Mammary epithelial cell (primary cell): ENCODE measurements at places on chromosomes 5 and 9.
A peak's percentile ranks its signal among the peaks of the same experiment; 100 is the strongest.

DNA sequence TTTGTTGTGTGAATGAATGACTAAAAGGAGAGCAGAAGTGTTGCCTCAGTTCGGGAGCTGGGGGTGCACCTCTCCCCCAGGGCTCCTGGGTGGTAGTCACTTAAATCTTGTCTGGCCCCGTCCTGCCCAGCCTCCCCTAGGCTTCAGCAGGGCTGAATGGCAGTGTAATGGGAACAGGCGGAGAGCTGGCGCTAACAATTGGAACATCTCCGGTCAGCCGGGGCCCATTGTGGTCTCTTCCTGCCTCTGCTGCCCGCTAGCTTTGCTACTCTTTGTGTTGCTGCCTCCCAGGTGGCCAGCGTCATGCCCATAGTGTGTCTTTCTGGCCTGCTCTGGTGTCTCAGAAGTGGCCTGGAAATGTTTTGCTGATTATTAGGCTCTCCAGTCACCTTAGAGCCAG, 62.3 kb downstream of the RGS3 start:
- no peak for DNase-seq

- no peak for DNase-seq
Observed at GRCh38 chr9:113310538-113310937, 7.4 kb upstream of the RNF183 start.

GRCh38 chr5:146633323-146633764, 117.4 kb upstream of the GPR151 start:
- no peak for DNase-seq

DNA sequence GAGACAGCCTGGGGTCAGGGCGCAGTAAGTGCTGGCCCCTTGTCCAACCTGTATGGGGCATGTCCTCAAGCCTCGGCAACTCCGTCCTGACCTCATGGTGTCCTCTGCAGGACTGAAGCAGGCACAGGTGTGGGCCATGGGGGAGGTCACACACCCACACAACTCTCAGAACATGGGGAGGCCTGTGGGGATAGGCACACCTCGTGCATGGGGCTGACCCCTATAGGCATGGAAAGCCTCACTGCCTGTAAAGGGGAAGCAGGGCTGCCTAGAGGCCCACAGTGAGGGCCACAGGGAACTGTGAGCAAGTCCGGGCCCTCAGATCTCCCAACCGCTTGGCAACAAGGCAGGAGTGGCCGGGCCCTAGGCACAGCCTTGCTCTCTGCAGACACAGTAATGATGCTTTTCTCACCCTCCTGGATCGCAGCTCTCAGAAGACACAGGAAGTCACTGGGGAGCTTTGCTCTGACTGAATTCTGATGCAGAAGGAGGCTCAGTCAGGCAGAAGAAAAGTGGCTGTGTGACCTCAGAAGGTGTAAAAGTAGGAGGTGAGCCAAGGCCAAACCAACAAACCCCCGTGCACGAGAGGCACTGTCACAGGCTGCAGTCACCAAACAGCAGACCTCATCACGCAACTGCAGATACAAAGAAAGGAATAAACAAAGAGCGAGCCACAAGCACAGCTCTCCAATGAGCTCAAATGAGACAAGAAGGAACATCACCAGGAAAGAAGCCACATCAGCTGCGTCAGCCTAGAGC, 5.4 kb downstream of the IPPK start:
- DNase-seq, result no peak

DNA sequence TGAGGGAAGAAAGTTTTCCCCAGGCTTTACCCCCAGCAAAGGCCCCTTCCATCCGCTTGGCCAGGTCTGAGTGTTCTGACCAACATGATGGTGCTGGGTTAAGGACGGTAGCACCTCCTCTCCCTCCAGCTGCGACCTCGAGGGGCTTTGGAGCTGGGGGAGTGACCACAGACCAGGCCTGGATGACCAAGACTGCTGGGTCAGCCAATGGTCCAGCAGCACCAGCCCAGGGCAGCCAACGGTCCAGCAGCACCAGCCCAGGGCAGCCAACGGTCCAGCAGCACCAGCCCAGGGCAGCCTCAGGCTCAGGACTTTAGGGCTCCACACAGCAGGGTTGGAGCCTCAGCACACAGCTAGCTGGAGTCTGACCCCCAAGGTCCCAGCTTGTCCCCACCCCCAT, 57.2 kb upstream of the CNOT6 start:
- DNase-seq, result no peak

DNA sequence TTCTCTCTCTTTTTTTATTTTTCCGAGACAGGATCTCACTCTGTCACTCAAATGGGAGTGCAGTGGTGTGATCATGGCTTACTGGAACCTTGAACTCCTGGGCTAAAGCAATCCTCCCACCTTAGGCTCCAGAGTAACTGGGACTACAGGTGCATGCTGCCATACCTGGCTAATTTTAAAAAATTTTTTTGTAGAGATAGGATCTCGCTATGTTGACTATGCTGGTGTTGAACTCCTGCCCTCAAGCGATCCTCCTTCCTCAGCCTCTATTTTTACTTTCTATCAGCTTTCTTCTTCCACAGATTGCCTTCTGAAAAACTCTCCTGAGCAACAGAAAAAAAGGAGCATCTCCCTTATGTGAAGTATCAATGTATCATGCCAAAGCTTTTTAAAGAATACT, 14.1 kb upstream of the ERBIN start:
- DNase-seq, result no peak

GRCh38 chr5:113427871-113428574, 6.8 kb downstream of the TSSK1B start:
- peak; percentile 93 for DNase-seq

- no peak for DNase-seq
Observed at GRCh38 chr5:13956471-13956870, 12.0 kb upstream of the DNAH5 start.

DNA sequence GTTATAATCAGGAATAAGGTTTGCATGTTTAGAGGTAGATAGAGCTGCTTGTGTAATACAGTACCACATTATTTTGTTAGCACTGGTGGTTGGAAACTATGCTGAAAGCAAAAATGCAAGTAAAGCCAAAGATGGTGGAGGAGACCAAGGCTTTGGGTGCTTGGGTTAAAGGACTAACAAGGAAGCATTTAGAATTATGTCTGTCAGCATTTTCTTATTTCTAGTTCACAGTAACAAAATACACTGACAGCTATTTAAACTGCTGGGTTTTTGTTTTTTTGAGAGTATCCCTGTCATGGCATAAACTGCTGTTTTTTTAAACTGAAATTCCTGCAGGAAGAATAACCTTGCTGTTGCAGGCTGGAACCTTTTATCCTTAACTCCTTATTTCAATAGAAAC, 6.5 kb downstream of the HMGXB3 start:
- DNase-seq, result no peak

GRCh38 chr5:77224672-77225355, 14.3 kb downstream of the PDE8B start:
- peak; percentile 2 for DNase-seq

DNA sequence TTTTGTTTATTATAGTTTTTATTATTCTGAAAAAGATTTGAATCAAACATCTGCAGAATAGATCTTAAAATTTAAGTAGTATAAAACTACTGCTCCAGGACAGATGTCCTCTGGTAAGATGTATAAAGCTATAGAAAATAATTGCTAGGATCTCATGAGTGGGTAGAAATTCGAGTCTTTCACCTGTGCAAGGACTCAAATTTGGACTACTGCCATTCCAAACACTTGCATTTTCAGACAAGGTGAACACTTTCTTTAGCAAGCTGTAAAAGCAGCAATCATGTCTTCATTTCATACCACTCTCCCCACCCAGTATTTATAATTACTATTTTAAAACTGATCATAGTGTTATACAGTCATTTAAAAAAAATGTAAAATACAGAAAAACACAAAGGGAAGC, 20.7 kb downstream of the SKP2 start:
- no peak for DNase-seq

DNA sequence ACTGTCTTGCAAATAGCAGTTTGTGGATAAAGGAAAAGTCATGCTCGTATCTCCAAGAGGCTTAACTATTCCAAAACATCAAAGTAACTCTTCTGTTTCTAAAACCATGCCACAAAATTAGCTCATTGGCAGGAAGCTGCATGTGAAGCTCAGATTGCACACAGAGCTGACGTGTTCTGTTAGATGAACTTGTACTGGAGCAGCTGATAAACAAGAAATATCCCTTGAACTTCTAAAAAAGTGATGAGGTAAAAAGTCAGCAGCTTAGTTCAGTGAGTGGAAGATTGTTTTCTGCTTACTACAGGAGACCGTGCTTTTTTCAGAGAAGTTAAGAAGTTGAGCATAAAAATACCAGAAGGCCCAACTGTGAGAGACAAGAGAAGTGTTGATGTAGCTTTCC, 113.2 kb downstream of the SLC12A2 start:
- no peak for DNase-seq

- no peak for DNase-seq
Observed at GRCh38 chr9:109150925-109151545, 16.0 kb downstream of the FRRS1L start.

DNA sequence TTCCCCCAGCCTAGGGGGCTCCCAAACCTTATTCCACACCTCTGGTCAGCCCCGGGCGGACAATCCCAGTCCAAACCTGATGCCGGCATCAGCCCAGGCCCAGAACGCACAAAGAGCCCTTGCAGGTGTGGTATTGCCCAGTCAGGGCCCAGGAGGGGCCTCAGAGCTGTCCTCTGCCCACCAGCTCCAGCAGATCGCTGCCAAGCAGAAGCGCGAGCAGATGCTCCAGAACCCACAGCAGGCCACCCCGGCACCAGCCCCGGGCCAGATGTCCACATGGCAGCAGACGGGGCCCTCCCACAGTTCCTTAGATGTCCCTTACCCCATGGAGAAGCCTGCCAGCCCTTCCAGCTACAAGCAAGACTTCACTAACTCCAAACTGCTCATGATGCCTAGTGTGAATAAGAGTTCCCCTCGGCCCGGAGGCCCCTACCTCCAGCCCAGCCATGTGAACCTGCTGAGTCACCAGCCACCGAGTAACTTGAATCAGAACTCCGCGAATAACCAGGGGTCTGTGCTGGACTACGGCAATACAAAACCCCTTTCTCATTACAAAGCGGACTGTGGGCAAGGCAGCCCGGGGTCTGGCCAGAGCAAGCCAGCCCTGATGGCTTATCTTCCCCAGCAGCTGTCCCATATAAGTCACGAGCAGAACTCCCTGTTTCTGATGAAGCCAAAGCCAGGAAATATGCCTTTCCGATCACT, 27.6 kb upstream of the LTC4S start:
- no peak for DNase-seq

DNA sequence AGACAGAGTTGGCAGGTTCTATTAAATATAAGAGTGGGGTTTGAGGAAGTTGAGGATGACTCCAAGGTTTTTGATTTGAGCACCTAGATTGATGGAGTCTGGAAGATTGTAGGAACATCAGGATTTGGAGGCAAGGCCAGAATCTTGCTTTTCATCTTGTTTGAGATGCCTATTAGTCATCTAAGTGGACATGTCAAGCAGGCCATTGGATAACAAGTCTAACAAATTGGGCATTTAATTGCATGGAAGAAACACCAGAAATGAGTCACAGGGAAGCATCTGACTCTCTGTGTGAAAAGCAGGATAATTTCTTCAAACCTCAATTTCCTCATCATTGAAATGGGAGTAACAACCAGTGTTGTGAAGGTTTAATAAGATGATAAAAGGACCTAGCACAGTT, 53.3 kb upstream of the ARL15 start:
- DNase-seq, result peak; percentile 60

GRCh38 chr9:17031546-17031945, 103.3 kb upstream of the CNTLN start:
- no peak for DNase-seq

GRCh38 chr5:58677650-58678049, 94.8 kb downstream of the RAB3C start:
- no peak for DNase-seq

- DNase-seq, result no peak
Observed at GRCh38 chr9:117145811-117146490, 268.9 kb downstream of the ASTN2 start.

- DNase-seq, result no peak
Observed at GRCh38 chr5:114782869-114783268, 386.8 kb downstream of the TRIM36 start.

GRCh38 chr9:91920630-91921350, 29.2 kb downstream of the ROR2 start:
- DNase-seq, result no peak

DNA sequence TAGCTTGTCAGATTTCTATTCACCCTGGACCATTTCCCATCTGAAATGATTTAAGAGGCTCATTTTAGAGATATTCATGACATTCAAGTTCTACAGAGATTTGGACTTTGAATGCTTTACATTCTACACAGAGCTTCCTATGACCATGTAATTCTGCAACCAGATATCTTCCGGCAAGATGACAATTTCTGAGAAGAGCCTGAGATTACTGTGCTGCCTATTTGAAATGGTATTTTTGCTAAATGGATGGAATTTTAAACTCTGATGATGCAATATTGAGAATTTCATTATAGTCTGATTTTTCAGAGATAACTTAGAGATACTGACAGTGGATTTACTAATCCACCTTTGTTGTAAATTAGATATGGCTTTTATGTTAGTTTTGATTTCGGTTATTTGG, 16.0 kb upstream of the ACOT12 start:
- DNase-seq, result no peak

GRCh38 chr5:89534331-89534730, 651.3 kb upstream of the MEF2C start:
- no peak for DNase-seq

DNA sequence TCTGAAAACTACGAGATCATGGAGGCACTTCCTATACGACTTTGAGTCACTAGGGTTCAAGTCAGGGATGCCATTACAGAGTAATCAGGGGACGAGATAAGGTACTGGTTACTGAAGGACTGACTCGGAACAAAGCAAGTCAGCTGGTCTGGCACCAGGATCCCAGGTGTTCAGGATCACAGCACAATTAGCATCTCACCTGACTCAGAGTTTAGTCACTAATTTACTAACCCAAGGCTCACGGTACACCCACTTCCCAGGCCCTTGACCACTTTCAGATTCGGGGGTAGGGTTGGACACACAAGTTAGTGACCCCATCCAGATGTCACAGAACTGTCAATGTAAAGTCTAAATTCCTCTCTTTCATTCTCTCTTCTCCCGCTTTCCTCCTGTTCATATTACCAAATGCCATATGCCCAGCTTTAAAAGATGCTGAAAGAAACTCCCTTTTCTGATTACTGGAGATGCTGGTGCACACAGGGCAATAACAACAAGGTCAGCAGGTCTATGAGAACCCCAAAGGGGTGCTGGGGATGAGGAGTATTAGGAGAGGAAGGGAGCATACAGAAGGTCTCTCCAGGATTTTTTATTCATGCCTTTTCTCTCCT, 657.8 kb downstream of the TLE1 start:
- DNase-seq, result peak; percentile 70

DNA sequence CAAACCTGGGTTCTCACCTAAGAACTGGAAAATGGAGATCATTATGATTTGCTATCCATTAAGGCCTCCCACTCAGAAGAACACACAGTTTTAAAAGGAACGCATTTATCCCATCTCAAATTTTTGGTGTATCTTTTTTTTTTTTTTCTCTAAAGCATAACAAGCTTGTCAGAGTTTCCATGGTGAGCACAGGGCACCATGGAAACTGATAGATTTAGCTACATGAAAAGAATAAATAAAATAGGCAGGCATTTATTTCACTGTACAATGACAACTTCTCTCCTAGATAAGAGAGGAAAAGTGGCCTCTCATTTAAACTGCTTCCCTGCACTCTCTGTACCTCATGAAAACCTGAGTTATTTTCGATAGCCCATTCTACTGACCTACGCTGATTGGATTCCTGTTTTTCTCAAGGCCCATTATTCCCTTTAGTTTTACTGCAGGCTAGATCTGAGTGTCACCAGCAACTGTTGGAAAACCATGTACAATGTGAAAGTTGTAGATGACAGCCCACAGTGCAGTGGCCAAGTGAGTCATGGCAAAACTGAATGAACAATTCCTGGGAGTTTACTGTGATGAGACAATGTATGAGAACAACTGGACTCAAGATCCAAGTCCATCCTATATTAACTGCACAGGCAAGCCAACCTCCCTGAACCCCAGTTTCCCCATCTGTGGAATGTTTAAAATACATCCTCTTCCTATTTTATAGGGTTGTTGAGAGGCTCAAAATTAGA, 4.3 kb upstream of the GDA start:
- peak; percentile 34 for DNase-seq
